ENCODE measurements at places on chromosomes 2 and 18.

DNA sequence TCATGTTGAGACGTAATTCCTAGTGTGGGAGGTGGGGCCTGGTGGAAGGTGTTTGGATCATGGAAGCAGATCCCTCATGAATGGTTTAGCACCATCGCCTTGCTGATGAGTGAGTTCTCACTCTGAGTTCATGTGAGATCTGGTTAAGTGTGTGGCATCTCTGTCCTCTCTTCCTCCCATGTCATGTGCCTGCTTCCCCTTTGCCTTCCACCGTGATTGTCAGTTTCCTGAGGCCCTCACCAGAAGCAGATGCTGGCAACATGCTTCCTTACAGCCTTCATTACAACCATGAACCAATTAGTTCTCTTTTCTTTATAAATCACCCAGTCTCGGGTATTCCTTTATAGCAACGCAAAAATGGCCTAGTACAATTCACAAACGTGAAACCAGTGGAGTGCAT lies 14.6 kb upstream of the MCM6 start:
- no peak for DNase-seq

DNA sequence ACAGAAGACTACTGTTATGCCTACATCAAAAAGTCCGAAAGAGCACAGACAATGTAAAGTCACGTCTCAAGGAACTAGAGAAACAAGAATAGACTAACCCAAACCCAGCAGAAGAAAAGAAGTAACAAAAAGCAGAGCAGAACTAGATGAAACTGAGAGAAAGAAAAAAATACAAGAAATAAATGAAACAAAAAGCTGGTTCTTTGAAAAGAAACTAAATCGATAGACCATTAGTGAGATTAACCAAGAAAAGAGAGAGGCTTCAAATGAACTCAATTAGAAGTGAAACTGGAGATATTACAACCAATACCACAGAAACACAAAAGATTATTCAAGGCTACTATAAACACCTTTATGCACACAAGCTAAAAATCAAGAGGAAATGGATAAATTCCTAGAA lies 271.8 kb downstream of the MBD2 start:
- DNase-seq = no peak

GRCh38 chr18:45771587-45772480 lies 47.9 kb downstream of the SLC14A1 start:
- no peak for DNase-seq

DNA sequence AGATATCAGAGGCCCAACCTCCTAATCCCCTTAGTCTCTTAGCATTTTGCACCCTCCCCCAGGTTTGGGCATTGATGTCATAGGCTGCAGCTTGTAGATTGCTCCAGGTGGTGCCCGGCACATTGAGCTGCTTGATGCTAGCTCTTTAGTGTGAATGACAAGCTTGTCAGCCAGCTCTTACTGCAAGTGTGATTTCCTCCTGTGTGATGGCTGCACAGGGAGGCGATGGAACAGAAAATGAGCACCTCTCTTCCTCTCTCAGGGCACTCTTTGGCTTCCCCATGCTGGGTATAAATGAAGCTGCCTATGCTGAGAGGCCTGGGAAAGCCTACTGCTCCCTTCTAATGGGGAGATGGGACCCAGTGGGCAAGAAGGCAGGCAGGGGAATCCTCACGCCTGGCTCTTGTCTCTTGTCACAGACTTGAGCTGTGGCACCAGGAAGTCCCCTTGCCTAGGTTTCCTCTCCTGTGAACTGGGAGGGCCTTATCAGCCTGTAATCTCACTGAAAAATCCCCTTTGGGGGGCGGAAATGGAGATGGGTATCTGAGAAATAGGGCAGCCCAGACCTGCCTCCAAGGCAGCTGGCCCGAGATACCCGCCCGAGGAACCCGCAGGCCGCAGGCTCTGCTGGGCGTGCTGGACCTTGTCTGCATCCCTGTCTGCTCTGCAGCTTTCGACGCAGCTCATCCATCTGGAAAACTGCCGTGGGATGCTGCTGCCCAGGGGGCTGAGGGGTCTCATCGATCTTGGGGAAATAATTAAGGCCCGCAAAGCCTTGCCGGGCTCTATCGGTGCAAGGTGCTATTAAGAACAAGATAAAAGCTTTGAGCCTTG lies 163.5 kb upstream of the CXCR4 start:
- DNase-seq = peak; percentile 25

DNA sequence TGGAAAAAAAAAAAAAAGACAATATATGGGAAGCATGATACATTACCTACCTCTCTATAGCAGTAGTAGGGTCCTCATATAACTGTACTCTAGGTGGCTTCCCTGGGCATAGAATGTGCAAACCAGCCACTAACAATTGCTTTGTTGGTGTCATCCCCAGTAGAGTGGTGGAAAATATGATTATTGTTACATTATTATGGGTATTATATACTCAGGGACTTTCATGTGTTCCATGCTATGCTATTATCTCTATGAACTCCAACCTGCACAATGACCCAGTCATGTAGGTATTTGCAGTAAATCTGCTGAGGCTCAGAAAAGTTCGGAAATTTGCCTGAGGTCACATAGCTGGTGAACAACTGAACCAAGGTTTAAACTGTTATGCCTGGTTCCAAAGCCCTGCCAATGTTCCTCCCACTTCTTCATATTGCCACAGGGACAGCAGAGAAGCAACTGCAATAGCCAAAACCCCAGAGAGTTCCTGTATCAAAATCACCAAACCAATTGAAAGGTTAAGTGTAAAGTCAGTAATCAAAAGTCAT lies 52.6 kb upstream of the MAP4K4 start:
- DNase-seq = no peak

DNA sequence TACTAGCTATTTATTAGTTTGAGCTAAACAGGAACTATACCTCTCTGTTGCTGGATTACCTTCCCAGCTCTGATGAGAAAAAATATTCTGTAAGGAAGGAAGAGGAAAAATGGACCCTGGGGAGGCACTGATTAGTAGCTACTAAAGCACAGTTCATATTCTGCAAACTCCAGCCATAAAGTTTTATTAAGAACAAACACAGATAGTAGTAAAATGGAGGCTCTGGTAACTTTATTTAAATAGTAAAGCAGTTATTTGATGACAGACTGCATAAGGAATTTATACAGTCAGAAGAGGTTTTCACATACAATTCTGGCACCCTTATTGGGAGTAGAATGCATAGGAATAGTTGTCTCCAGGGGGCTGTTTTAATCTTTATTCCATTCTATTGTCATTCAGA lies 84.1 kb downstream of the XIRP2 start:
- DNase-seq = no peak

DNA sequence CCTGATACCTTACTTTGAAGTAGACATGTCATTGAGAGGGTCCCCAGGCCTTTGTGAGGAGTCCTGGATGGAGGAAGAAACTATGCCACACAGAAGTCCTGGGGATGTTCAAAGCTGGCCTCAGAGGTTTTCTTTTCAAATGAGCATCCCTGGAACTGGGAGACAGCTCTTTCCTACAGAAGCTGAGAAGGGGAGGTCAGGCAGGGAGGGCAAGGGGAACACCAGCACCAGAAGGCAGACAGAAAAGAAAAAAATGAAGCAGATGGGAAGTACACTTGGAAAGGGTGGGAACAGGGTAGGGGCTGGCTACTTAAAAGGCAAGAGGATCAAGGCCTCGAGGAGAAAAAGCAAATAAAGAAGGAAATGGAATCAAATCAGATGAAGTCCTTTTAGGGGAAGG lies 120.0 kb downstream of the FMNL2 start:
- DNase-seq = no peak

- DNase-seq = no peak
Observed at GRCh38 chr18:7754258-7754657, 187.1 kb downstream of the PTPRM start.

- no peak for DNase-seq
Observed at GRCh38 chr18:24368749-24369148, 28.9 kb downstream of the OSBPL1A start.

DNA sequence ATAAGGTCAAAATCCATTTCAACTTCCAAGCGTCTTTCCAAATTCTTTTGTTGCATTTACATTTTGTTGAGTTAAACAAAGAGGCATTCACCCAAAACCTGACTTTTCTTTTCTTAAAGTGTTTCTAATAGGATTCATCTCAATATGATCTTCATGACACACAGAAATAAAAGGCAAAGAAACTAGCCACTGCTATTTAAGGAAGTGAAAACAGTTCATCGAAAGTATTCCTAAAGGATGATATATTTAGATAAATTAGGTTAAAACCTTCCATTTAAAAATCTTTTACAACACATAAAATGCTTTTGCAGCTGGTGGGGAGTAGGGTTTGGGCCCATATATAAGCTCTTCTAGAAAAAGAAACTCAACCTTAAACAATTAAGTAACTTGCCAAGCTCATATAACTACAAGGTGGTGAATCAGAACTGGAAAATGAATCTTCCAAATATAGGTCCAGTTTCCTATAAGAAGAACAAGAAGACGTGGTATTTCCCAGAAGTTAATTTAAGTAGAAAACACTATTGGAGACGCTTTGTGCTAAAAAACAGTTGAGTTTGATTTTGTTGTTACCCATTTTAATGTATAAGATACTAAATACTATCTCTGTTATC lies 336.0 kb upstream of the HNRNPA3 start:
- DNase-seq = no peak

DNA sequence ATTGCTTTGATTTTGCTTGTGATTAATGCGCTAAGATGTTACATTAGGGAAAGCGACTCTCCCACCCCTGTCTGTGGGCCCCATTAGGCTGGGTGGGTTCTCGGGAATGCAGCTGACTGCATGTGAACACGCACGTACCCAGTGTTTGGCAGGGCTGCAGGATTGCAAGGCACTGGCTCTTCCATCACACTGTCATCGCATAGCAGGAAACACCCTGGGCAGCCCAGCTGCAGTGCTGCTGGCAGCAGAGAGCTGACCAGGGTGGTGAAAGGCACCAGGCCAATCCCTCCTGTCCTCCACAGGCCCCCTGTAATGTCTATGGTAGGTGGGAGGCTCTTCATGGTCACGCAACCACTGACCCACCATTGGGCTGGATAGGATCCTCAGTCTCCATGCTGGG lies 34.4 kb upstream of the FZD7 start:
- DNase-seq = no peak

DNA sequence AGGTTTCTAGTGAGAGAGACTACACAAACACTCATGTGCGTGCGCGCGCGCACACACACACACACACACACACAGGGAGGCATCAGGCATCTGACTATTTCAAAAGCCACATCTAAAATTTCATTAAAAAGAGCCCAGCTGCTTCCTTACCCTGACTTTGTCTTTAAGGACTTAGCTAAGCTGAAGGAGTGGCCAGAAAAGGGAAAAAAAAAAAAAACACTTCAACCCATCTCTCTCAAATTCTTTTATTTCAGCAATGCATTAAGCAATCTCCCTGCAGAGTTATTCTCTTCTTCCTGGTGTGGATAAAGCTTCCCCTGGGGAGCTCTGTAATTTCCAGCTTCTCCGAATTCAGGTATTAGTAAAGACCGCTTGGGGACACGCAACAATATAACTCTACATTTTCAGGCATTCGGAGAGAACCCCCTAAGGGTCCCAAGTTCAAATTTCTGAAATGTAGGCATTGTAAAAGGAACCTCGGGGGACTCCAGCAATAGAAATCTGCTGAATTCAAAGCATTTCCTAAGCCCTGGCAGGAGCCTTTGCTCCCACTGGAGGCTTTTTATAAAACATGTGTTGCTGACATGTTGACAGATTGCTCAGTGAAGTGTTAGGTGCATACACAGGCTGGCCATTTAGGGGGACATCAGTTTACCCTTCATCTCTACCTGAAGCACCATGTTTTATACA lies 67.0 kb downstream of the ZNF521 start:
- DNase-seq = no peak

- no peak for DNase-seq
Observed at GRCh38 chr2:20343128-20343527, 7.5 kb downstream of the PUM2 start.

GRCh38 chr2:85053802-85054201 lies 79.4 kb upstream of the TCF7L1 start:
- DNase-seq = no peak

GRCh38 chr2:208183526-208183925 lies 6.3 kb downstream of the C2orf80 start:
- DNase-seq = no peak

DNA sequence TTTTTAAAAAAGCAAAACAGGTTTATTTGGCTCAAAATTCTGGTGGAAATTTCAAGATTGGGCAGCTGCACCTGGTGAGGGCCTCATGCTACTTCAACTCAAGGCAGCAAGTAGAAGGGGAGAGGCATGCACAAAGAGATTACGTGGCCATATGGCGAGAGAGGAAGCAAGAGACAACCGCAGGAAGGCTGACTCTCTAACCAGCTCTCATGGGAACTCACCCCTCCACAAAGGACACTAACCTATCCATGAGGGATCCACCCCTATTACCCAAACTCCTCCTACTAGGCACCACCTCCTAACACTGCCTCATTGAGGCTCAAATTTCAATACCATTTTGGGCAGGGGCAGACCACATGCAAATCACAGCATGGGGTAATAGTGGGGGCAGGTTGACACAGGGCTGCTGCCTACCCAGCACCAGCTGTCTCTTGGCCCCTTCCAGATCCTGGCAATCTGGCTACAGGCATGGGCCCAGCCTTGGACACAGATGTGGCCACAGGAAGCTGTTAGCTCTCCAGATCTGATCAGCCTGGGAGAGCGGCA lies 2.0 kb upstream of the CAPN10 start:
- no peak for DNase-seq

DNA sequence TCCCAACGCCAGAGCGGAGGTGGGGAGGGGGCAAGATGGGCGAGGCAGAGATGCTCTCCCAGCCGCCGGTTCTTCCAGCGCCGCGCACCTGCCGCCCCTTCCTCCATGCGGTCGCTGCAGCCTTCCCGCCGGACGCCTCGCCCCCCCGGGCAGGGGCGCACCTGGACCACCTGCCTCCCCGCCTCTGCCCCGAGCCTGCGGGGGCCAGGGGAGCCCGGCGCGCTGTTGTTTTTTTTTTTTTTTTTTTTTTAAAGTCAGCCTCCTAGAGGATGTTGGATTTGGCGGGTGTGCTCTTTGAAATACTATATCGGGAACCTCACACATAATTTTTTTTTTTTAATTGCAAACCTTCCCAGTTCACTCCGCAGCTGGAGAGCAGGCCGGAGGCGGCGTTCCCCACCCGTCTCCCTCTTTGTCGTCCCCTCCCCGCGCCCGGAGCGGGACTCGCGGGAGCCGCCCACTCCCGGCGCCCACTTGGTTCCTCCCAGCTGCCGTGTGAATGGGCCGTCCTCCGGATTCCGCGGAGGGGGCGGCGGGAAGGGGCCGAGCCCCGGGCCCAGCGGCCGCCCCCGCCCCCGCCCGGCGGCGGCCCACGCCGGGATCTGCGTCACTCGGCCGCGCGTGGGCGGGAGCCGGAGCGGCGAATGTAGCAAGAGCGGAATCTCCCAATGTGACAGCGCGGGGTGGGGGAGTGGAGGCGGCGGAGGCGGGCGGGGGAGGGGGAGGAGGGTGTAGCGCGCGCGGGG lies 421 bp upstream of the NAB1 start:
- DNase-seq = peak; percentile 88

Data from effector CD8-positive, alpha-beta T cell (primary cell).